ENCODE measurements at places on chromosomes 13 and 19. TPM values are rescaled to one million over a fixed set of nuclear protein-coding genes. Genes with fewer than 3 reads are reported as not detected.

DNA sequence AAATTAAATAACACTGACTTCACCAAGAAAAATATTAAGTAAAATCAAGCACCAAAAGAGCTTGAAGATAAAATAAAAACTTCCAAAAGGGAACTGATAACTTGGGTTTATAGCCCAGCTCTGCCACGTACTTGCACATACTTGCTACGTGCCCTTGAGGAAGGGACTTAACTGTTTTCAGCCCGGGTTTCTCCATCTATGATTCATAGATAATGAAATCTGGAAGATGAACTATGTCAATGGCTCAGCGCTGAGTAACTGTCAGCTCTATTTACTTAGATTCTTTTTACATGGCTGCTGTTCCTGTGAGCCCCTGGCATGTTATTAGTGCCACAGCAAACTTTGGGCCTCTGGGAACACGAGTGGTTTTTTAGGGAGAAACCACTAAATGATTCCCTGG is 9.6 kb upstream of the ZC3H13 start:
- DNase-seq = peak; percentile 79

GRCh38 chr13:27140060-27140459 is 31.6 kb downstream of the USP12 start:
- no peak for DNase-seq

KIR2DL4 gene
- not detected for polyA plus RNA-seq

DNA sequence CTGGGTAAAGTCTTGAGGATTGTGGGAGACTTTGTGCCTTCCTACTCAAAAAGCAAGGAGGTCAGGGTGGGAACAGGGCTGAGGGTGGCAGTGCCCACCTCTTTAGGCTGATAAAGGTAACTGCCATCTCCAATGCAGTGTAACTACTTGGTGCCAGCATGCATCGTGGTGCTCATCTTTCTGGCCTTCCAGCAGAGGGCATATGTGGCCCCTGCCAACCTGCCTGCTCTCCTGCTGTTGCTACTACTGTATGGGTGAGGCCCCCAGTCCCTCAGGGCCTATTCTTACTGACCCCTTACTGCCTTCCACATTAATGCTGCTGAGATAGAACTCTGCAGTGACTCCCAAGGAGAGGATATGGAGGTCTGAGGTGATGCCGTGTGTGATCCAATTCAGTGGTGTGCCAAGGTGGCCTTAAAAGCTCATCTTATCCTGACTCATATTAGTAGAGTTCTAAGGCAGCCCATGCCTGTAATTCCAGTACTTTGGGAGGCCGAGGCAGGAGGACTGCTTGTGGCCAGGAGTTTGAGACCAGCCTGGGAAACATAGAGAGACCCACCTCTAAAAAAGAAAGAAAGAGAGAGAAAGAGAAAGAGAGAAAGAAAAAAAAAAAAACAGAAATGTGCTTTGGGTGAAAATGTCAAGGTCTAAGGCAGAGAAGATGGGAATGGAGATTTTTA is 9.7 kb upstream of the ARHGAP45 start:
- peak; percentile 53 for DNase-seq

DNA sequence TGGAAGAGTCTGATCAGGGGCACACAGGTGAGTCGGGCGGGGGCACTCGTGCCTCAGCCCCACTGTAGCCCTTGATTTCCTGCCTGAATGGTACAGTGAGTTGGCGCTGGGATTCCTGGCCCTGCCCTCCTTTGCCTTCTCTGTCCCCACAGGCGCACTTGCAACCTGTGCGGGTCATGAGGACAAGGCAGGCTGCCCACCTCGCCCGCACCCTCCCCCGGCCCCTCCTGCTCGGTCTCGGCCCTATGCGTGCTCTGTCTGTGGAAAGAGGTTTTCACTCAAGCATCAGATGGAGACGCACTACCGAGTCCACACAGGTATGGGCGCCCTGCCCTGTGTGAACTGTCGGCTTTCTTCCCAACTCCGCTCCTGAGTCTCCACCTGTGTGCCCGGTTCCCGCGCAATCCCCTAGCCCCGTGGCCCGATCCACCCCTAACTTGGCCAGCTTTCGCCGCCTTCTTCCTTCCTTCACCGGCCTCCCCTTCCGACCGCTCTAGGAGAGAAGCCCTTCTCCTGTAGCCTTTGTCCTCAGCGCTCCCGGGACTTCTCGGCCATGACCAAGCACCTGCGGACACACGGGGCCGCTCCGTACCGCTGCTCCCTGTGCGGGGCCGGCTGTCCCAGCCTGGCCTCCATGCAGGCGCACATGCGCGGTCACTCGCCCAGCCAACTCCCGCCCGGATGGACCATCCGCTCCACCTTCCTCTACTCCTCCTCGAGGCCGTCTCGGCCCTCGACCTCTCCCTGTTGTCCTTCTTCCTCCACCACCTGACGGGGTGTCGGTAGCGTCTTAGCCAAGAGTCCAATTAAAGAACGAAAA is 1.6 kb upstream of the KMT2B start:
- DNase-seq = no peak
